ENCODE measurements at places on chromosomes 6 and 20. TPM values are rescaled to one million over a fixed set of nuclear protein-coding genes. Genes with fewer than 3 reads are reported as not detected.

Gene FUT9
- not detected for total RNA-seq

- no peak for DNase-seq
These were observed 3.0 kb upstream of the FOXO3 start for GRCh38 chr6:108557494-108558371.

Gene RAB44
- total RNA-seq: not detected

DNA sequence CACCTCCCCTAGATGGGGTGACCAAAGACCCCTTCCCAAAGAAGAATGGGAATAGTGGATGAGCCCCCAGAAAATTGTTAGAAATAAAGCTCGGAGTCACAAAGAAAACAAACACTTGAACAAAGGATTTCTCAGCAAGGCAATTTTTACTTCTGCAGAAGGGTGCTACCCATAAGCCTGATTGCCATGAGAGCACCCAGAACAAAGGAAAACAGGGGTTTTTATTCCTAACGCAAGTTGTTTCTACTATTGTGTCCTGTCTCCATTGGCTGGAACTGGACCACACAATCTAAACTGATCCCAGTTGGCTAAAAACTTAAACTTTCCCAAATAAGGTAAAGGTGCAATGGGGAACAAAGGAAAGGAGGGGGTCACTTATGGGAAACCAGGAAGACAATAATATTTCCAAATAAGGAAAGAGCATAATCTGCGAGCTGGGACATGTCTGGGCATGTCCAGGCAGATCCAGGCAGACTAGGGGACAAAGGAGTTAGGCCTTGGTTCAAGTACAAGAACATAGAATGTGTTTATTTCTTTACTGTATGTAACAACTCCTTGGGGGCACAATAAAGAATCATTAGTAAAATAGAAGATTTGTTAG, 20.0 kb downstream of the HLA-B start:
- DNase-seq: no peak
